Gastrocnemius medialis (tissue), 4 donors: ENCODE measurements at places on chromosomes 5 and 9.

GRCh38 chr9:75146229-75146628 is 57.9 kb downstream of the OSTF1 start:
- H3K4me3 ChIP-seq: no peak overlapping the region
- H3K36me3 ChIP-seq: peaks cover 20% of the 10 kb centered on the region
- no peak for DNase-seq

DNA sequence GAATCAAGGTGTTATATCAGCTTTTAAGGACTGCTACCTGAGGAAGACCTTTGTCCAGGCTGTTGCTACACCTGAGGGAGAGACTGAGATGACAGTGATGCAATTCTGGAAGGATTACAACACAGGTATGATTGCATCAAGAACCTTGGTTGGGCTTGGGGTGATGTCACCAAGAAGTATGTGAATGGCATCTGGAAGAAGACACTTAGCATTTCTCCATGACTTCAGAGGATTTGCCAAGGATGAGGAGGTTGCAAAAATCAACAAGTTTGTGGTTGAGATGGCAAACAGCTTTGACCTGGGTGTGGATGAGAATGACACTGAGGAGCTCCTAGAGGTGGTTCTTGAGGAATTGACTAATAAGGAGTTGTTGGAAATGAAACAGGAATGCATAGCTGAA is 67.9 kb upstream of the PANK3 start:
- DNase-seq: no peak
- H3K4me1 ChIP-seq: no peaks in the 10 kb centered on the region
- no peak overlapping the region for H3K27ac ChIP-seq
- no peaks in the 10 kb centered on the region for H3K27me3 ChIP-seq

DNA sequence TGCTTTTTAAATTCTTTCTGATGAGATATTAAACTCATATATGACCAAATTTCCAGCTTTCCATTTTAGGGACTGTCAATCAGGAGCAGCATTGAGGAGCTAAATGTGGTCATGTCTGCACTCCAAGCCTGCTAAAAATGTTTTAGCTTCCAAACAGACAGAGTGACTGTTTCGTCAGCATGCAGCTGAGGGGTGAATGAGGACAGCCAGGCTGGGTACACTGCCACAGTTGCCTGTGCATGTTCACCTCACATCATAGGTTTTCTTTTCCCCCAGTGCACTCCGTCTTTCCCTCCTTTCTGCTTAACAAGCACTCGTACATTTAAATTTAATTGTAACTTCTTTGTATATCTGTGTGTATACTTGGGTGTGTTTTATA is 138.1 kb downstream of the ARRDC3 start:
- no peak overlapping the region for H3K4me3 ChIP-seq
- peak overlapping the region; percentile 40 for H3K27ac ChIP-seq
- H3K4me1 ChIP-seq: peaks cover 11% of the 10 kb centered on the region
- no peaks in the 10 kb centered on the region for H3K36me3 ChIP-seq
- H3K27me3 ChIP-seq: no peaks in the 10 kb centered on the region

DNA sequence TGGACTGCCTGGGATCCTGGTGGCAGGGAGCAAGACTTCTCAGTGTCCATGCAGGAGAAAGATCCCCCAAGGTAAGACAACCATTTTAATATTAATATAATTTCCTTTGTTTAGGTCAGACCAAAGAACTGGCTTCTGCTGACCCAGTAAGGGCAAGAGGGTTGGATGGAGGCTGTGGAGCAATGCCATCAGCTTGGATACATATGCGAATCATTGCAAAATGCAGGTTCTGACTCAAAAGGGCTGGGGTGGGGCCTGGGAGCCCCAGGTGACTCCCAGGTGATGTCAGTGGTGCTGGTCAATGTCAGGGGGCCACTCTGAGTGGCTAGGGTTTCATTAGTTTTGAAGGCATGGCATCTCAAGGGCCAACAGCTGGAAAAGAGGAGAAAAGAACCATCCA is 88.9 kb upstream of the PANK3 start:
- no peaks in the 10 kb centered on the region for H3K27me3 ChIP-seq
- H3K27ac ChIP-seq: no peak overlapping the region
- H3K4me1 ChIP-seq: no peaks in the 10 kb centered on the region

DNA sequence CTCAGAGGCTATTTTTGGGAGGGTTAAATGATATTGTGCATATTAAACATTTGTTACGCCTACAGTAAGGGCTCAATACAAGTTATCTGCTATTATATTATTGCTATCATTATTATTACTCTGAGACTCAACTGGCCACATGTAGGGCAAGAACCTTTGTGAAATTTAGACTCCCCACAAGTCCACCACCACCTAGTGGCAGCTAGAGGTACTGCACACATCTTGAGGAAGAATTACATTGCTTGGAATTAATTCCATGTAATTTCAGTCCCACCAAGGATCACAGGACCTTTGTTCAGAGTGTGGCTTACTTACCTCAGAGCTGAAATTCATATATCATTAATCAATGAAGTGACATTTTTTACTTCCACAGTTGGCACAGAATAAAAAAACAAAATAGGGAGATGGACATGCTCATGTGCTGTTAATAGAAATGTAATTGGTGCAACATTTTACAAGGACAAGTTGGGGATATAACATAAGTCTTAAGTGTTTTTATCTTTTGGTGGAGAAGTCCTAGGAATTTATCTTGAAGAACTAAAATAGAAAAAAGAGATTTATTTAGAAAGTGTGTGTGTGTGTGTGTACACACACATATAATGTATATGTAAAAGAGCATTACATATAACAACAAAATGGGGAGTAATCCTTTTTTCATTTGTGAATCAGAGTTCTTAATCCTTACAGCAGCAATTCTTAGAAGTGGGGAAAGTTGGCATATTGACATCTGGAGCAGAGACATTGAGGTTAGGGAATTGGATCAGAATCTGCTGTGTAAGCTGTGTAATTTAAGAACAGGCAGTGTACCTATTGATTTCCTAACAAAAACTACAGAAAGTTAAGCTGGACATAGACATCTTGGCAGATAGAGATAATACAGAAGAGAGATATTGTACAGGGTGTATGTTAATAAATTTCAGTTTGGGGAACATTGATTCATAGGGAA is 11.2 kb downstream of the MSANTD3 start:
- no peaks in the 10 kb centered on the region for H3K36me3 ChIP-seq
- no peaks in the 10 kb centered on the region for H3K27me3 ChIP-seq
- H3K4me3 ChIP-seq: no peak overlapping the region
- peak overlapping the region; percentile 71 for H3K27ac ChIP-seq

GRCh38 chr9:16442622-16443021 is 427.8 kb downstream of the BNC2 start:
- H3K4me1 ChIP-seq: peaks cover 3% of the 10 kb centered on the region
- no peaks in the 10 kb centered on the region for H3K36me3 ChIP-seq
- DNase-seq: peak; percentile 47
- H3K27me3 ChIP-seq: no peaks in the 10 kb centered on the region
- no peak overlapping the region for H3K27ac ChIP-seq

DNA sequence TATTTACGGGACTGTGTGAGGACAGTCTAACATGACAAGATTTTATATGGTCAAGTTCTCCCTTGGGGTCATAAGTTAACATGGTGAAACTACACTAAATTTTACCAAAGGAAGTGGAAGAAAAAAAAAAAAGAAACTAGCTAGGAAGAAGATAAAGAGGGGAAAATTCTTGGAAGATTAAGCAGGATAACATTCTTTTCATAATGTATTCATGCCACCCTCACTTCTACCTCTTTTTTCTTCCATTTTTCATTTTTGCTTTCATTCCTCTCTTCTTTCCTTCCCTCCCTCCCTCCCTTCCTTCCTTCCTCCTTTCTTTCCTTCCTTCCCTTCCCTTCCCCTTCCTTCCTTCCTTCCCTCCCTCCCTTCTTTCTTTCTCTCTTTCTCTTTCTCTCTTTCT is 254.6 kb downstream of the RFX3 start:
- H3K27me3 ChIP-seq: no peaks in the 10 kb centered on the region
- H3K4me1 ChIP-seq: no peaks in the 10 kb centered on the region
- DNase-seq: no peak
- H3K27ac ChIP-seq: no peak overlapping the region
- no peak overlapping the region for H3K4me3 ChIP-seq
- H3K36me3 ChIP-seq: peaks cover 25% of the 10 kb centered on the region

- H3K27me3 ChIP-seq: no peaks in the 10 kb centered on the region
- H3K4me1 ChIP-seq: no peaks in the 10 kb centered on the region
- no peak for DNase-seq
- no peak overlapping the region for H3K27ac ChIP-seq
- H3K36me3 ChIP-seq: no peaks in the 10 kb centered on the region
- H3K4me3 ChIP-seq: no peak overlapping the region
Measured at GRCh38 chr9:101460965-101461364, 25.4 kb upstream of the ALDOB start.

DNA sequence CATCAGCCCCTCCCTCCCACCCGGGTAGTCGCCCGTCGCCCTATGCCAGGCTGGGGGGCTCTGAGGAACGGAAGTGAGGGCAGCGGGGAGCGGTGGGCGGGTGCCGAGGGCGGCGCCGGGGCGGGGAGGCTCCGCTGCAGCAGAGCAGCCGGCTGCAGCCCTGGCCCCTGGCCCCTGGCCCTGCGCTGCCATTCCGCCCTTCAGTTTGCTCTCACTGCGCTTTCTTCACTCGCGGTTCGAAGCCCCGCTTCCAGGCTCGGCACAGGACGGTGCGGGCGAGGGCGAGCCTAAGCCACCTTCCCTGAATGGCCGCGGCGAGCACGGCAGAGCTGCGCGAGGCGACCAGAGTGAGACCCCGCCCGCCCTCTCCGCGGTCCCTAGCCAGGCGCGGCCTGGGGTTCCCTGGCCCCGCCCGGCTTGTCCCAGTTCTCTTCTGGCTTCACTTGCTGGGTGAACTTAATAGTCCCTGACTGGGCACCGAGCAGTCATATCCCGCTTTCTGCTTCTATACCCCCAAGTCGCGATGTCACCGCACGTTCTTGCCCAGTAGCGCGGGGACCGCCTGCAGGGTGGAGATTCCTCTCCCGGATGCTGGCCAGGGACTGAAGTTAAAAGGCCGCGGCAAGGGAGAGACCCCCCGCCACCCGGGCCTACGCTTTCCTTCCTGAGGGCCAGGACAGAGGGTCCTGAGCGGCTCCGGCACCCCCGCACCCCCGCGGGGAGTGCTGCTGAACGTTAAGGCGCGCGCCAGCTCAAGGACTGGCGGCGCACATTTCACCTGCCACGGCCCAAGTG is 623 bp upstream of the TRIM36 start:
- peak overlapping the region; percentile 75 for H3K4me3 ChIP-seq
- peaks cover 8% of the 10 kb centered on the region for H3K4me1 ChIP-seq
- no peak overlapping the region for H3K27ac ChIP-seq
- peaks cover 29% of the 10 kb centered on the region for H3K27me3 ChIP-seq
- no peak for DNase-seq

- peaks cover 72% of the 10 kb centered on the region for H3K4me1 ChIP-seq
- peak overlapping the region; percentile 99 for H3K27ac ChIP-seq
- no peaks in the 10 kb centered on the region for H3K27me3 ChIP-seq
Measured at GRCh38 chr5:138543730-138544104, 681 bp upstream of the ETF1 start.
